Left kidney (tissue), 8 donors: ENCODE measurements at places on chromosomes 6 and 20. TPM values are rescaled to one million over a fixed set of nuclear protein-coding genes. Genes with fewer than 3 reads are reported as not detected.

- DNase-seq: no peak
These were observed 659.2 kb downstream of the PRKN start for GRCh38 chr6:162068340-162068739.

DNA sequence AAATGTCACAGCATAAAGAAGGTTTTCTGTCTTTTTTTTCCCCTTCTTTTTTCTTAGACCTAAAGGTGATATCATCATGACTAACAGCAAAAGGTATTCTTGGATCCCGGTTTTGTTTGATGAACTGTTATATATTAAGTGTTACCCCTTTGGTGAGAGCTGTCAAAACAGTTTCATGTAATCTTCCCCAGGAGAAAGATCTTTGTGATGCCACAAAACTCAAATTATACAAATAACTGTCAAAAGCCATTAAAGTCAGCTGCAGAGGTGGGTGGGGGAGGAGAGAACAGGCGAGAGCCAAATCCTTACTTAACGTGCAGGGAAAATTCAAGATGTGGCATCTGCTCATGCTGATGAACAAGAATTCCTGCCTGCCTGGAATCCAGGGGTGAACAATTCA is 258.2 kb downstream of the BMP7 start:
- no peak for DNase-seq

DNA sequence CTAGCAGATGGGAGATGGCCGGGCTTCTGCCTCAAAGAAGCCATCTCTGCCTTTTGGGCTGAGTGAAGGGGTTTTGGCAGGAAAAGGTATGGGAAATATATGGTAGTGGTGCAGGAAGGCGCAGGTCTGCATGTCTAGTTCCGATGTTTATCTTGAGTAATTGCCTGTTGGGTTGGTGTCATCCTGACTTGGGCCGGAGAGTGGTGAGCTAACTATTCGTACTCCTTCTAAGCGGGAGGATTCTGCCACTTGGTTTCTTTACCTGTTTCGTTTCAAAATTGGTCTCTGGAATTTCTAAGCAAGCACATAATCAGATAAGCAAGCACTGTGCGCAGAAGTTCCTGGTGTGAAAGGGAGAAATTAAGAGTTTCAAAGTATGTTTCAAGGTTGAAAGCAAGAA is 229.6 kb downstream of the SAMD5 start:
- no peak for DNase-seq

DNA sequence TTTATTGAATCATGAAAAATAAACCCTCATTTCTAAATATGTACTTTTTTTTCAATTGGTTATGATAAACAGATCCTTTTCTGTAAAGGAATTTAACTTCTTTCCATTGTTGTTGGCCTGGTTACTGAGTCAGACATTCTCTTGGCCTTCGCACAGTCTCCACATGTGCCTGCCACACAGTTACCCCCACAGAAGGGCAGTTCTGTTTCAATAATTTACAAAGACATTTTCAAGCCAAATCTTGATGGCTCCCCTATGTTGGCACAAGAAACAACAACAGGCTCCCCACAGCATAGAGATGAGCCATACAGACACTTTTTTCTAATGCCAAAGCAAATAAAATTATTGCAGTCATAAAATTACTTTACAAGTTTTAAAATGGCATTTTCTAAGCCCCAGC is 55.6 kb upstream of the BEND6 start:
- no peak for DNase-seq

DNA sequence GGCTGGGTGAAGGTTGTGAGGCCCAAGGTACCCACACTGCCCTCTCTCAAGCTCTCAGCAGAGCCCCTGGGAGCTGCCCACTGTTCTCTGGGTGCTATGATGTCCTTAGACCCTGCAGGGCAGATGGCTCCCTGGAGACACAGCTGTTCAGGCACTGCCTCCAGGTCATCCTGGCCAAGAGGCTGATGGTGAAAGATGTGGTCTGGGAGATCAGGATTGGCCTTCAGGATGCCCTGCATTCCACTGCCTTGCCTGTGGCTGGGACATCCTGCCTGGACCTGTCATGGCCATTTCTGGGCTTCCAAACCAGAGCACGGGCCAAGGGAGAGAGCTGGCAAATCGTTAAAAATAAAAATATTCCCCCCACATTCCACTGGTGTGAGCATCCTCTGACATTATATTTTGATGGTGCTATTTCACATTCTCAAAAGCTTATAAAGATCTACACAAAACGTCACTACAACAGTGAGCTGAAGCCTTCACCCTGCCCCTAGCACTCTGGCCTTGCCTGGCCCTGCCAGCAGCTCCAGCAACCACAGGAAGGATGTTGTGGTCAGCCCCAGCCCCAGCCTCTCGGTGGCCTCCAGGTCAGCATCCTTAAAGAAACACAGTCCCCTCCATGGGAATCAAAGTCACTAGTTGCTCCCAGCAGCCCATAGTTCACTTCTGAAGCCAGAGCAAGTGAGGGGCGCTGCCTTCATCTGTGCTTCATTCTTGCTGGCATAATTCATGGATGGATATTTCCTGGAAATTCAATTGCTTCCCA is 13.5 kb upstream of the KCNK16 start:
- no peak for DNase-seq

- no peak for DNase-seq
These were observed 128.1 kb upstream of the LY86 start for GRCh38 chr6:6460416-6460815.

GRCh38 chr6:44575644-44576043 is 188.1 kb downstream of the CDC5L start:
- DNase-seq: no peak

DNA sequence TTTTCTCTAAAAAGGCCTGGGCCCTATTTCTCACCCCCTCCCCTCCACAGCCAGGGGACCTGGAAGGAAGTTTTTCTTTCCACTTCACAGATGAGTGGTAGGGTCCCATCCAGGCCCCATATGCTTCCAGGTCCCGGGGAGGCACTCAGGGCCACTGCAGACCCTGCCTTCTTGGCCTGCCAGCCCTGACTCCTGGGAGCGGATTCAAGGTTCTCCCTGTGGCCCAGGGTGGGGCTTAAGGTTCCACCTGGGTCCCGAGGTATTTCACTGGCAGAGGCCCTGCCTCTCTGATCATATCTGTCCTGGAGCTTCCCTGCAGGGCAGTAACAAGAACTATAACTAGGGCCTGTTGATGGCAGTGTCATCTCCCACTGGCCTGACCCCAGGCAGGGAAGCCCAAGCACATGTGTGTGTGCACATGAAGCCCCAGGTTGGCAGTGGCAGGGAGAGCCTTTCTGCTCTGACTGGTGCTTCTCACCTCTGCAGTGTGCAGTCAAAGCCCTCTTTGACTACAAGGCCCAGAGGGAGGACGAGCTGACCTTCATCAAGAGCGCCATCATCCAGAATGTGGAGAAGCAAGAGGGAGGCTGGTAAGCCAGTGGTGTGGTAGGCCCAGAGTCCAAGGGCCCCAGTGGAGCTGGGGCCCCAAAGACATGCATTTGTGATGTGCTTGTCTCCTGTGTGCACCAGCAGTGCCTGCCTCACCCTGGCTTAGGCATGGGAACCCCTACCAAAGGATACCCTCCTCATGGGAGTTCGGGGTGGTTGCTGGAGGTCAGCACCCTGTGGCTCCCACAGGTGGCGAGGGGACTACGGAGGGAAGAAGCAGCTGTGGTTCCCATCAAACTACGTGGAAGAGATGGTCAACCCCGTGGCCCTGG is 31.2 kb downstream of the PLCG1 start:
- DNase-seq: no peak

DNA sequence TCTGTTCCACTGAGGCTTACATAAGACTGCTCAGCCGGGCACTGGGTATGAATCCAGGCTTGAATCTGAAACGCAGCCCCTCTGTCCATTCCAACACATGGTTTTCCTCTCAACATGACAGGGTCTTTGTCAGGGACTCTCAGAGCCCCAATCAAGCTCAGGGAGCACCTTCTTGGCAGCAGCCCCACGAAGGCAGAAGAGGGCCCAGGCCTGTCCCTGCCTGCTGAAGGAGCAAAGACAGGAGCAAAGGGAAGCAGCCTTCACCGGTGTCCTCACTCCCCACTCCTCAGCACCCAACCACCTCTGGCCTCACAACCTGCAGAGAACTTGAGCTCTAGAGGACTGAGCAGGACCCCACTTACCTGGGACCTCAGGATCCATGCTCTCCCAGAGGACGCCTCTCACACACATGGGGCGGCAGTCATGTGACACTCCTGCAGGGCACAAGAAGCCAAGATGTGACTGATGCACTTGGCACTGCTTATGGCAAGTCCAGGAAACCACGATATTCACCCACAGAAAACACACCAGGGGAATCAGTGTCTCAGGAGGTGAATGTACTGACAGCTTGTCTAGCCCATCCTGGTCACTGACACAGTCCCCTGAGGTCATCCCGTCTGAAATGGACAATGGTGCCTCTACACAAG is 4.3 kb downstream of the SNHG17 start:
- DNase-seq: no peak

DNA sequence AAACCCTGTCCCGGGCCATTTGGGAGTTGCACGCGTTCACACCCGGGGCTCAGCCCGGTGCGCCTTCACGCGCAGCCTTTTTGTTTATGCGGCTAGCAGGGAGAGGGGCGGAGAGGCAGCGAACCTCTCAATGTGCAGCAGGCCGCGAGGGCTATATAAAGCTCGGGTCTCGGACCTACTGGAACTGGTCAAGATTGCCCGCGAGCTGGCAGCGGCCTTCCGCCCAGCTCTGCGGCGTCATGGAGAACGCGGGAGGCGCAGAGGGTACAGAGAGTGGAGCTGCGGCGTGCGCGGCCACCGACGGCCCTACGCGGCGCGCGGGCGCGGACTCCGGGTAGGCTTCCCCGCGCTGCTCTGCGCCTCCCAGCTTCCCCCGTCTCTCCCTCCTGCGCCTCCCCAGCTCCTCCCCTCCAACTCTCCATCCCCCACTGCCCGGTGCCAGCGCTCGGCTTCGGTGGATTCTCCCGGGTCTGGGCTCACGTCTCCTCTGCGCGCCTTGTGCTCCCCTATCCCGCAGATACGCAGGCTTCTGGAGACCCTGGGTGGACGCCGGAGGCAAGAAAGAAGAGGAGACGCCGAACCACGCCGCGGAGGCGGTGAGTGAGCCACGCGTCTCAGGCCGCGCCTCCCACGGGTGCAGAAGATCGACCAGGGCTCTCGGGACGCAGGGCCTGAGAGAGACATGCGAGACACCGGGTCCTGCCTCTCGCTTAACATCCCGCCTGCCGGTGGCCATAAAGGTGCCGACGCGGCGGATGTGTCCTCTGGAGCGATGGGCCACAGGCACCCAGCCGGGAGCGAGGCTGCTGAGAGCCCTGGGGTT is at the start of gene RIPPLY2:
TSS of gene RIPPLY2 (plus strand) at position 183 of the 823 bp plus-strand sequence. CDS start at position 240, 57 bp downstream.
- DNase-seq: no peak

DNA sequence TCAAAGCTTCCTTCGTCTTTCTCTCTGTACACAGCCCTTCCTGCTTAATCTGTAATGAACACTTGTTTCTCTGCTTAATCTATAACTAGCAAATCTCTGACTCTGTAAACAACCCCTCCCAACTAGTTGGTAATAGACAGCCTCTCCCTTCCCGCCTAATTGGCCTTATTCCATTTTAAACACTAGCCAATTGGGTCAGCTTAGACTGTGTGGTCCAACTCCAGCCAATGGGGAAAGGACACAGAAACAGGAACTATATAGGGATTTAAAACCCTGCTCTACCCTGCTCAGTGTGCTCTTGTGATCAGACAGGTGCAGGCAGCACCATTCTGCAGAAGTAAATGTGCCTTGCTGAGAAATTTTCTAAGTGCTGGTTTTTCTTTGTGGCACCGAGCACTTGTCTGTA is 18.5 kb downstream of the CHD6 start:
- no peak for DNase-seq

GRCh38 chr6:152136449-152136825 is 329.0 kb downstream of the ESR1 start:
- DNase-seq: no peak

- no peak for DNase-seq
These were observed 754 bp downstream of the TNF start for GRCh38 chr6:31575952-31576685.

GRCh38 chr6:156866220-156867015 is 89.2 kb downstream of the ARID1B start:
- DNase-seq: no peak

GRCh38 chr20:48604426-48604825 is 223.4 kb downstream of the PREX1 start:
- DNase-seq: no peak

- DNase-seq: no peak
These were observed 221.2 kb downstream of the LAMA2 start for GRCh38 chr6:129104131-129104530.

DNA sequence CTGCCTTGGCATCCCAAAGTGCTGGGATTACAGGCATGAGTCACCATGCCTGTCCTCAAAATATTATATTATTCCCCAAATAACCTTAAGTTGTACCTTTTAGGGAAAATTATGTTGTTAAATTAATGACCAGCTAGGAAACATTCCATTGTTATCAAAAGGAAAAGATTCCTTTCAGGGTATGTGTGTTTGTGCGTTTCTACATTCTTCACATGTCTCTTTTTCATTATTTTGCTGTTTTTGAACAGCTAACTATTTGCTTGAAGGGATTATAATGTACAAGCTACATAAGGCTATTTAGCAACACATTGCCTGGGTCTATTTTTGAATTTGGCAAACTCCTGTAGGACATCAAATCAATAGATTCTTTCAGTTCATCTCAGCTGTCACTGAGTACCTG is 57.1 kb downstream of the GJA1 start:
- DNase-seq: no peak

GRCh38 chr6:143536461-143536865 is 24.9 kb upstream of the FUCA2 start:
- DNase-seq: no peak

GRCh38 chr6:120211955-120212792 is 862.6 kb upstream of the MAN1A1 start:
- no peak for DNase-seq

GRCh38 chr20:24492031-24492607 is 22.7 kb downstream of the SYNDIG1 start:
- no peak for DNase-seq

GRCh38 chr6:106014955-106015354 is 71.2 kb upstream of the PRDM1 start:
- no peak for DNase-seq

GRCh38 chr6:36068012-36068392 is 40.4 kb downstream of the MAPK14 start:
- no peak for DNase-seq

- DNase-seq: peak; percentile 62
These were observed 21.0 kb downstream of the PPARD start for GRCh38 chr6:35363293-35363750.

- no peak for DNase-seq
These were observed 26.3 kb downstream of the ADGRG6 start for GRCh38 chr6:142328070-142328469.

DNA sequence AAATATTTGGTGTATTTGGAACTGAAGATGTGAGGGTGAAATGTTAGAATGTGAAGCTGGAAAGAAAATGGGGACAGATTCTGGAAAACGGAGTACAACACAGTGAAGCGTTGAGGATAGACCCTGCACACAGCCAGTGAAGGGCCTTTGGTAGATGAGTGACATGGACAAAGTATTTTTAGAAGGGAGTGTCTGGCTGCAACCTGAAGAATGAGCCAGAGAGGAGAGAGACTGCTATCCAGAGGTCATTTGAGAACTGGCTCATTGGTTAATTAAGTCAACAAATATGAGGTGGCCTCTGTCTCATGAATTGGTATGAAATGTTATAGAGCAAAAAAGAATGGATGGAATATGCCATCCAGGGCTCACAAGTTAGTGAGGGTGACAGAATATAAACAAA is 310.5 kb downstream of the PACRG start:
- DNase-seq: no peak

Gene ASF1A
- polyA plus RNA-seq: 41.0 TPM

Gene GRM1
- 0.18 TPM for polyA plus RNA-seq

Gene ECT2L
- 0.55 TPM for polyA plus RNA-seq

Gene CYP24A1
- 2.9 TPM for polyA plus RNA-seq

Gene SMOC2
- 20.5 TPM for polyA plus RNA-seq

Gene LY6G6D
- polyA plus RNA-seq: not detected

Gene ME1
- polyA plus RNA-seq: 2.5 TPM

Gene HMGCLL1
- 3.3 TPM for polyA plus RNA-seq

Gene NEU1
- 66.3 TPM for polyA plus RNA-seq

Gene SCRT2
- not detected for polyA plus RNA-seq

Gene IL17F
- 0.40 TPM for polyA plus RNA-seq
